Activated naive CD8-positive, alpha-beta T cell treated with anti-CD3 and anti-CD28 coated beads, Interleukin-2, amount 10 ng/mL, durations not matched to agents 7 days and 5 days (primary cell): ENCODE measurements at places on chromosomes 2 and 18.

DNA sequence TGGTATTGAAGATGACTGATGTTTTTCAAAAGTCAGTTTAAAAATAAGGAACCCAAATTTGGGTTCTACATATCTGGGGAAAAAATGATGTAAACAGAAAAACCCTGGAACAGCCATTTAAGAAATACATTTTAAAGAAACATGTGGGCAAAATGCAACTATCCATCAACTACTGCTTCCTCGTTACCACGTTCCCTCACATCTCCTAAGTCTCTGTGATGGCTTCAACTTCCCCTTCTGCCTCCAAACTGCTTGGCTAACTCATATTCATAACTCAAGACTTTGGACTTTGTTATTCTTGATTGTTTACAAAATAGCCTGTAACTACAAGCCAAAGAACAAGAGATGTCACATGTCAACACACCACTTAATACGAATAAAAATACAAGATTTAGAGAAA lies 116.3 kb downstream of the DYM start:
- no peak overlapping the region for H3K27ac ChIP-seq
- DNase-seq: no peak
- H3K27me3 ChIP-seq: no peaks in the 10 kb centered on the region
- peaks cover 17% of the 10 kb centered on the region for H3K36me3 ChIP-seq

DNA sequence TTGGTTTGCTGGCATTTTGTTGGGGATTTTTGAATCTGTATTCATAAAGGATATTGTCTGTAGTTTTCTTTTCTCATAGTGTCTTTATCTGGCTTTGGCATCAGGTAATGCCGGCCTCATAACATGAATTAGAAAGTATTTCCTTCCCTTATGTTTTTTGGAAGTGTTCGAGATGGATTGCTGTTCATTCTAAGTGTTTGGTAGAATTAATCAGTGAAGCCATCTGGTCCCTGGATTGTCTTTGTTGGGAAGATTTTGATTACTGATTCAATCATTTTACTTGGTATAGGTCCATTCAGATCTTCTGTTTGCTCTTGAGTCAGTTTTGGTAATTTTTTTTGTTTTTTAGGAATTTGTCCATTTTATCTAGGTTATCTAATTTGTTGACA lies 22.3 kb downstream of the KIAA1328 start:
- peaks cover 34% of the 10 kb centered on the region for H3K36me3 ChIP-seq
- H3K27ac ChIP-seq: no peak overlapping the region
- H3K4me3 ChIP-seq: no peak overlapping the region
- H3K4me1 ChIP-seq: no peaks in the 10 kb centered on the region
- no peaks in the 10 kb centered on the region for H3K27me3 ChIP-seq
- no peak for DNase-seq

- H3K4me1 ChIP-seq: no peaks in the 10 kb centered on the region
- DNase-seq: no peak
- no peak overlapping the region for H3K27ac ChIP-seq
These were observed 29.8 kb upstream of the ZNF407 start for GRCh38 chr18:74567822-74568221.

- DNase-seq: no peak
- H3K4me3 ChIP-seq: no peak overlapping the region
- no peak overlapping the region for H3K27ac ChIP-seq
These were observed 25.6 kb upstream of the CXXC1 start for GRCh38 chr18:50313031-50313607.
